Large intestine (tissue), 12 donors: ENCODE measurements at places on chromosomes 3 and 15. TPM values are rescaled to one million over a fixed set of nuclear protein-coding genes. Genes with fewer than 3 reads are reported as not detected.

GRCh38 chr15:77457905-77458265 lies 37.2 kb downstream of the HMG20A start:
- no peak overlapping the region for H3K27ac ChIP-seq
- H3K4me3 ChIP-seq, result no peak overlapping the region
- no peak for DNase-seq
- H3K36me3 ChIP-seq, result peaks cover 18% of the 10 kb centered on the region
- H3K27me3 ChIP-seq, result no peaks in the 10 kb centered on the region
- H3K4me1 ChIP-seq, result peaks cover 3% of the 10 kb centered on the region

TMEM212 gene
- not detected for polyA plus RNA-seq

SKOR1 gene
- 0.28 TPM for polyA plus RNA-seq

- H3K27ac ChIP-seq, result no peak overlapping the region
- no peaks in the 10 kb centered on the region for H3K4me1 ChIP-seq
- peaks cover 28% of the 10 kb centered on the region for H3K36me3 ChIP-seq
Measured at GRCh38 chr15:63576441-63576840, 20.7 kb upstream of the FBXL22 start.

DNA sequence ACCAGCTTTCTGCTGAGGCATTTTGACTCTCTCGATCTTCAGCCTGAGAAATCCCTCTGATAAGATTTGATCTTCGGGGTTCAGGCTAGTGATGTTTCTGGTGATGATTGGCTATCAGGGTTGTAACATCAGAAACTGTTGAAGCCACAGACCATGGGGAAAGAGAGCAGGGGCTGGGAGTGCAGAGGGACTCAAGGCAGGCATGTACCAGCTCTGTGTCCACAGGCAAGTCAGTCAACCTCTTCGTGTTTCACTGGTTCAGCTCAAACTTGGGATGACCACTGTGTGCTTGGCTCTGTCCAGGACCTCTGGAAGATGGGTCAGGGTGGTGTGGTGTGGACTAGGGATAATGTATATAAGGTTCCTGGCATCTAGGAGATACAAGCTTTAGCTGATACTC lies 116.5 kb downstream of the EEFSEC start:
- H3K36me3 ChIP-seq, result peaks cover 30% of the 10 kb centered on the region
- DNase-seq, result no peak
- H3K4me1 ChIP-seq, result no peaks in the 10 kb centered on the region
- H3K27me3 ChIP-seq, result no peaks in the 10 kb centered on the region
- no peak overlapping the region for H3K4me3 ChIP-seq

- H3K36me3 ChIP-seq, result no peaks in the 10 kb centered on the region
- peaks cover 19% of the 10 kb centered on the region for H3K4me1 ChIP-seq
- peak overlapping the region; percentile 33 for H3K27ac ChIP-seq
- H3K27me3 ChIP-seq, result no peaks in the 10 kb centered on the region
- H3K4me3 ChIP-seq, result no peak overlapping the region
- no peak for DNase-seq
Measured at GRCh38 chr15:90154861-90155626, 46.1 kb upstream of the SEMA4B start.

GRCh38 chr3:9761919-9762318 lies 7.8 kb downstream of the CAMK1 start:
- no peak overlapping the region for H3K27ac ChIP-seq
- H3K4me3 ChIP-seq, result no peak overlapping the region
- H3K36me3 ChIP-seq, result peaks cover 65% of the 10 kb centered on the region
- DNase-seq, result no peak

GRCh38 chr3:16516695-16517481 lies 3.4 kb upstream of the RFTN1 start:
- H3K27ac ChIP-seq, result no peak overlapping the region
- no peaks in the 10 kb centered on the region for H3K36me3 ChIP-seq
- no peak overlapping the region for H3K4me3 ChIP-seq
- H3K4me1 ChIP-seq, result peaks cover 2% of the 10 kb centered on the region
- H3K27me3 ChIP-seq, result peaks cover 34% of the 10 kb centered on the region

RTP3 gene
- polyA plus RNA-seq, result not detected
